Stimulated activated CD4-positive, alpha-beta T cell treated with anti-CD3 and anti-CD28 coated beads, Interleukin-4, amount 100 ng/mL, for 24 hours (primary cell): ENCODE measurements at places on chromosomes 11 and 22.

GRCh38 chr22:32343941-32344340 is 13.7 kb upstream of the RFPL3 start:
- no peak for DNase-seq

DNA sequence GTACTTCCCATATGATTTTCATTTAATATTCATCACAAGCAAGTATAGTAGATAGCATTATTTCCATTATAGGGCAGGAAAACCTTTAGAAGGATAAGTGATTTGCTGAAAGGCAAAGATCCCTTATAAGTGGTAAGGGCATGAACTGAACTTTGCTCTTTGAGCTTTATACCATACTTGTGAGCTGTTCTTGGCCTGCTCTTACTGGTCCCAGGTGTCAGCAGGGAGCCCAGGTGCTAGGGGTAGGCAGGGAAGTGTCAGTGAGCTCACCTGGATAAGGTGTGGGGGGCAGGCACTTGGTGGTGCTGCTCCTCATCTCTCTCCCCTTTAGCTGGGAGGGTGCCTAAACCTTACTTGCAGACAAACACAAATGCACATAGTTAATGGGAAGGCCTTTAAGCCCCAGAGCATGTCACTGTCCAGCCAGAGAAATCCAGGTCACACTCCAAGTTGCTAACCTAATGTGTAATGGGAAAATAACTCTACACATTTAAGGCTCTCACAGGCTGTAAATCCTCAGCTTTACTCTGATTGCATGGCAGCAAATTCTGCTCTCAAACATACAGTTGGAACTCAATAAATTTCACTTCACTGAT is 114.4 kb downstream of the PLEKHA7 start:
- DNase-seq = no peak

DNA sequence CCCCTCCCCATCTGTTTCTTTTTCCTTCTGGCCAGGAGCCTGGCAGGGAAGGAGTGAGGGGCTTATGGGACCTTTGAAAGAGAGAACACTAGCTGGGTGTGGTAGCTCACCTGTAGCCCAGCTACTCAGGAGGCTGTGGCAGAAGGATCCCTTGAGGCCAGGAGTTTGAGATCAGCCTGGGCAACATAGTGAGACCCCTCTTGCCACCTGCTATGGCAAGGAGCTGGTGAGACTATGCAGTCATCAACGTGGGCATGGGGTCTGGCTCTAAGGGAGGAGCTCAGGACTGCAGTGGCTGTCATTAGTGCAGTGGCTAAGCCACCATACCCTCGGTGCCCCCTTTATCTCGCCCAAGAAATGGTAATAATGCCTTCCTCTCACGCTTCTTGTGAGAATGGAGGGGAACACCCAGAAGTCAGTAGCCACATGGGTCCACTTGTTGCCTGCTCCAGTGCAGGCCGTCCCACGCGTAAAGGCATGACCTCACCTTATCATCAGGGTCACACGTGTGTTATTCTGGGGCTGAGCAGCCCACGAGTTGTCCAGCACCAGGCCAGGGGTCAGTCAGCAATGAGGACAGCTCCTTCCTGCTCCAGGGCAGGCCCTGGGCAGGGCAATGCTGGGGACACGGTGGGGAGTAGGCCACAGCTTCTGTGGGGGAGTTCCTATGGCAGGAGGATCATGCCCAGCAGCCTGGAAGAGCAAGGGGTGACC is 27.7 kb upstream of the TEF start:
- no peak for DNase-seq

- DNase-seq = no peak
Observed at GRCh38 chr22:26432619-26433311, 3.7 kb downstream of the ASPHD2 start.

DNA sequence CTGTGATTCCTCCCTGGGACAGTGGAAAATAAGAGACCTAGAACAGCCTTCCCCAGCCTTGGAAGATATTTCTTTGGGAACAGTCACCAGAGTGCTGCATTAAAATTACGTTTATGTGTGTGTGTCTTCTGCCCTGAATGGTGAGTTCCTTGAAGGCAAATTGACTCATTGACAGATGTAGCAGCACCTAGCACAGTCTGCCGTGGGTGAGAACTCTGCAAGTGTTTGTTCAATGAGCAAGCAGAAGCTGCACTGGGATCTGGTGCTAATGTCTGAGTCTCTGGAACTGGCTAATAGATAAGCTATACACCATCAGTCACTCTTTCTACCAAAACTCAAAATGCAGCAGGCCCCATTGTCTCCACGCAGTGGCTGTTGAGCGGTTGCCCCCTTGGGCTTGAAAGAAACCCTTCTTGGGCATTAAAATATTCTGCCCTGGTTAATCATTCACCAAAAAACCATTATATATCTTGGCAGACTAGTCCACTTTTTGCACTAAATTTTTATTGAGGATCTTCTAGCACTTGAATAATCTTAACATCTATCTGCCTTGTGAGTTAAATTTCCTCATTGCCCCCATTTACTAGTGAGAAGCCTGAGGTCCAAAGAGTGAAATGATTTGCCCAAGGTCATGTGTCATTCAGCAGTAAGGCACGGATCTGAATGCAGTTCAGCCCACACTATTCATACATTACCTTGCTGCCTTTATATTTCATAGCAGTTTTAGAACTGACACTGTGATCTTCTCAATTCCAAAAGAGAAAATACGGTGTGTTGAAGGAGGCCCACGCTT is 87.8 kb upstream of the GALNT18 start:
- DNase-seq = no peak
